Activated CD4-positive, alpha-beta T cell treated with anti-CD3 and anti-CD28 coated beads for 24 hours (primary cell): ENCODE measurements at places on chromosomes 2 and 18.

DNA sequence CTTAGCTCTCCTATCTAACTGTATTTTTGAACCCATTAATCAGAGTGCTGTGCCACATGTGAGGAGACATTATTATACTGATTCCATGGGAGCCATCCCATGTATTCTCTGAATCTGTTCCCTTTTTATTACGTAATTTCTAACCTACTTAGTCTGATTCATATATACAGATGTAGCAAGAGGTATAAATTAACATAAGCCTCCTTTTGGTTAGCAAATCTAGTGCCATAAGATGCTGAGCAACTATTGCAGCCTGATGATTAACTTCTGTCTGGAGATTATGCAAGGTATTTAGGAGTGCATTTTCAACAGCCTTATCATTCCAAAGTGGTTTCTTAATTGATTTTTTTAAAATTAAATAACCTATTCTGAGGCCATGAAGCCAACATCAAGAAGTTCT lies 114.1 kb upstream of the MSH2 start:
- no peak for DNase-seq

GRCh38 chr2:241906826-241907570 lies 37.5 kb downstream of the RTP5 start:
- DNase-seq, result no peak

DNA sequence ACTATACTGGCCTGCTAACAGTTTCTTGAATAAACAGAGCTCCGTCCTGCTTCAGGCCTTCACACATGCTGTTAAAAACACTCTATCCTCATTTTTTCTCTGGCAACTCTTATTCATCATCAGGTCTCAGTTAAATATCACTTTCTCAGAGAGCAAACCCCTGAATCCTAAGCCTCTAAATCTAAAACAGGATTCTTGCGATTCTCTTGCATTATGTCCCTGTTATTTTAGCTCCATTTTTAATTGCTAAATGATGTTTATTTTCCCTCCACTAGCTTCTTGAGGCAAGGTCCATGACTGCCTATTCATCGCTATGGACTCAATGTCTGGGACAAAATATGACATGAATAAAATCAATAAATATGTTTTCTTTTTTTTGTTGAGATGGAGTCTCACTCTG lies 190.7 kb upstream of the SMAD7 start:
- no peak for DNase-seq

DNA sequence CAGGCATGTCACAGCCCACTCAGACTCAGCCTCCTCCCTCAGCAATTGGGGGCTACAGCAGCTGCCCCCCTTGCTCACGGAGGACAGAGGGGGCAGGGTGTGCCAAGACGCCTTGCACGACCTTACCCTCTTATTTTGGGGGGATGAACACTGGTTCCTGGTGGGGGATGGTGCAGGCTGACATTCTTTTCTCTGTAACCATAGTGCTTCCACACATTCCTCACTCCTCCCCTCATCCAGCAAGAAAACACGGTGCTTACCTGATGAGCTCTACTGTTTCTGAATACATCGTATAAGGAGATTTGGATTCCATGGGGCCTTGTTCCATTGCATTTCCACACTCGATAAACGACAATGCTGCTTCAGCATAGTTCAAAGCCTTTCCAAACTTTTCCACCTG lies 75.4 kb upstream of the REV1 start:
- no peak for DNase-seq

GRCh38 chr18:78247615-78248289 lies 731.9 kb upstream of the SALL3 start:
- DNase-seq, result no peak

DNA sequence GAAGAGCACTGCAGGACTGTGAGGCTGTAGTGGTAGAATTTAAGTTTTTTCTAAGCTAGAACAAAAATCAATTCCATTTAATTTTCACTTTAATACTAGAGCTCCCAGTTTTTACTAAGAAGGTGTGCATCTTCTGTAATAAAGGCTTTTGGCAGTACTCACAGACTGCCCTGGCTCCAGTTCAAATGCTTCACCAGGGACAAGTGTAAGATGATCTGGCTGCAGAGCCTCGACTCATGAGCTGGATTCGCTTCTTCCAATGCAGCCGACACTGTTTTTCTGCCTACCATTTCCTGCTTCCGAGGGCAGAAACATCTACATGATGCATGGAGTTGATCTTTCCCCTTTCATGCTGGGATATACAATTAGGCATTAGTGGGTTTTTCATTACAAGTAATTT lies 87.0 kb downstream of the FARSB start:
- no peak for DNase-seq

DNA sequence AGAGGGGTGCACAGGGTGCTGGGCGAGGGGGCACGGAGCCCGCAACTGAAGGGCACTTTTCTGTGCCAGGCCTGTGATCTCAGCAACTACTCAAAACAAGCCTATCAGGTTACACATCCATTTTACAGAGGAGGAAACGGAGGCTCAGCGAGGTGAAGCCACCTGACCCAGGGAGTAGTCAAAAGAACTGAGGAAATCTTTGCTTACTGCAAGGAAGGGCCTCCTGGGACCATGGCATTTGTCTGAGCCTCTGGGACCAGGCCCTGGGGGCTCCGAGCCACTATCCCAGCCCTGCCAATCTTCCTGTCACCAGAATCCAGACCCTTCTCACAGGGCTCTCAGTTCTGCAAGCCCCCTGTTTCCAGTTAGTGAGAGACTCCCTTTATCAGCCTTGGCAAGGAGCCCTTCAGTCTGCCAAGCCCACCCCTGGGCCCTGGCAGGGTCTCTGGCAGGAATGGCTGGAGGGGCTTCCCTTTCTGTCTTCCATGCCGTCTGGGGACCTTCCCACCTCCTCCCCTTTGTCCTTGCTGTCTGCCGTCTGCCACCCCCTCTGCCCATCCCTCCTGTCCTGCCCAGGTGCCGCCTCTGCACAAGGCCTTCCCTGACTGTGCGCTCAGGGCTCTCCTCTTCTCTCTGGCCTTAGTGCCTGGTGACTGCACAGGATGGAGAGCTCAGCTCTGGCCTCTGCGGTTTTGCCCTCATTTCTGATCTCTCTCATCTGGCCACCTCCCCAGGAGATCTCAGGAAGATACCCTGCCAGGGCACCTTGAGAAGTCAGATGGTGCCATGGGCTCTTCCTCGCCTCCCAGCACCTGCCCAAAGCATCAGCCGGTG lies 194.7 kb upstream of the GLI2 start:
- no peak for DNase-seq

DNA sequence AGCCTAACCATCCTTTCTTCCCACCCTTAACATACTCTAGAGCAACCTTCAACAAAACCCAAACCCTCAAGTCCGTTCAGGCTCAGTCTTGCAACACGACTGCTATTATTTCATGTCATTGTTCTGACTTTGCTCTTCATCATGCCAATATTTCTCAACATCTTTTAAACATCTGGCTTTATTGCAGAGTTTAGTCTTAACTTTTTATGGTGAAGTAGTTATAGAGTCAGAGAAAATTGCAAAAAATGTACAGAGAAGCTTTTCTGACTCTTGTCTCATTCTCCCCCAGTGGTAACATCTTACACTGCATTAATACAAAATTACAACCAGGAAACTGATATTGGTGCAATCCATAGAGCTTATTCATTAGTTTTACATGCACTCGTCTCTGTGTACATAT lies 3.9 kb downstream of the MARCO start:
- DNase-seq, result no peak

- DNase-seq, result no peak
Observed at GRCh38 chr2:76281156-76281841, 570.6 kb upstream of the GCFC2 start.

GRCh38 chr2:145086910-145087309 lies 567.0 kb upstream of the ZEB2 start:
- DNase-seq, result no peak

- DNase-seq, result no peak
Observed at GRCh38 chr2:159228081-159228581, 58.4 kb downstream of the WDSUB1 start.

- DNase-seq, result no peak
Observed at GRCh38 chr2:149827585-149828126, 240.1 kb upstream of the MMADHC start.

GRCh38 chr18:46591783-46592391 lies 65.1 kb downstream of the LOXHD1 start:
- DNase-seq, result no peak

- no peak for DNase-seq
Observed at GRCh38 chr18:9433671-9434121, 41.6 kb upstream of the RALBP1 start.

GRCh38 chr2:32932825-32933755 lies 13.7 kb upstream of the LTBP1 start:
- no peak for DNase-seq

DNA sequence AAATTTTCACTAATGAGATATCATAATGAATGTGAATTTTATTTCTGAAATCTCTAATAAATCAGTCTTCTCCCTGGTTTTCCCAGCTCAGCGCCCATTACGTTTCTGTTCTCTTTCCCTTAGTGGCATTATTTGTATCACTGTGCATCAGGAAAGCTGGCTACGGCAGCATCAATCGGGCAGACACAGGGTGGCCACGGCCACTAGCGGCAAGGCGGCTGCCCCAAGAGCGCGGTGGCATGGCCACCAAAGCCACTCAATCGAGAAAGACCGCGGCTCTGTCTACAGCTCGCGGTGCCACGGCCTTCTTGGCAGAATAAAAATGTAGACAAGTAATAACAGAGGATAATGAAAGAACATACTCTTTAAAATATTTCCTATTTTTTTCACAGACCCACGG lies 168.0 kb downstream of the RPIA start:
- no peak for DNase-seq

DNA sequence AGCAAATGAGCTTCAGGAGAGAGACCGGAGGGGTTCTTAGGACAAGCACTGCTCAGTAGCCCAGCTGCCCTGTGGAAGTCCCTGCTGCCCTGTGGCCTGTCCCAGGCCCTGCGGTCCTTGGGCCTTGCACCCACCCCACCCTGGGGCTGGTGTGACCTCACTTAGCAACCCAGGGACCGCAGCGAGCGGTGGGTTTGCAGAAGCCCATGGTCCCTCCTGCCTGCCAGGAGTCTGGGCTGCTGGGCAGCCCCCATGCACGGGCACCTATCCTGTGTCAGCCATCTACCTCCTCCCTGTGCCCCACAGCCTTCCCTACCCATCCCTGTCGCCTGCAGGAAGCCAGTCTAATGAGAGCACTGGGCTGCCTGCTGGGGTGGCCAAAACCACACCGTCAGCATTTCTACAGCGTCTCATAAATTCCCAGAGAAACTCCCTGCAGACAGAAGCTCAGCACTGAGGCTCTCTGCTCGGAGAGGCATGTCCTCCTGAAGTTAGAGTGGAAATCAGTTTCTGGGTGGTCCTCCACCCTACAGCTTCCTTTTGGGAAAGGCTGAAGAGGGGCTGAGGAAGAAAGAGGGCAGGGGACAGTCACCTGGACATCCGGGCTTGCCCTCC lies 231.1 kb upstream of the HS6ST1 start:
- no peak for DNase-seq

DNA sequence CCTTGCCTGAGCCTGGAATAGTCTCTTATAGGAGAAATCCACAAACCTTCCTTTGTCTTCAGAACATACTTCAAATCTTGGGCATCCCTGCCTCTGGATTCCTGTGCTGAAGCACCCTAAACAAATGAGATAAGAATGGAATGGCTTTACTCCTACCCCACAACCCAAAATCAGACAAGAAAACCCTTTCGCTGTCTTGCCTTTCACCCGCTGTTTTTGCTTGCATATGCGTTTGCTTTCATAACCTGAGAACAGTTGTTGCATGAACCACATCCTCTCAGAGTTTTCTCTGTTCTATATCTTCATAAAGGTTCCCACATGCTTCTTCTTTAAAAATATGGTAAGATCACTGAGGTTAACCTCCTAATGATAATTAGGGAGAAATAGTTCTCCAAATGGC lies 132.1 kb upstream of the MAP3K20 start:
- DNase-seq, result no peak

DNA sequence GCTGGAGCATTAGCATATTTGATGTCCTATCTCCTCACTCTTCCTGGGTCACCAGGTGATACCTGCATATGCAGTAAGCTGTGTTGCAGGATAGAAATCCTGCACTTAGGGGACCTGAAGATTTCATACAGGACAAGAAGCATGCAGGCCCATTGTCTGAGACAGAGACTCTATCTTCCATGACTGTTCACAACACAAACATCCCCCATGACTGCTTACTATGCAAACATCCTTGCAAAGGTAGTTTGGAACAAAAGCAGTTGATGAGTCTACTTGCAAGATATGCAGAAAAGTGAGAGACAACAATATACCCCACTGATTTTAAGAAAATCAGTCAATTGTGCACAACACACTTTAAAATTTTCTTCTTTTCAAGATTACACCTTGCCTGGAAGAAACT lies 108.6 kb upstream of the ZEB2 start:
- no peak for DNase-seq

GRCh38 chr2:127405255-127405610 lies 13.0 kb upstream of the PROC start:
- no peak for DNase-seq

- no peak for DNase-seq
Observed at GRCh38 chr18:45222180-45222579, 393.1 kb upstream of the SLC14A2 start.

GRCh38 chr2:197538412-197538811 lies 22.5 kb downstream of the MOB4 start:
- no peak for DNase-seq

DNA sequence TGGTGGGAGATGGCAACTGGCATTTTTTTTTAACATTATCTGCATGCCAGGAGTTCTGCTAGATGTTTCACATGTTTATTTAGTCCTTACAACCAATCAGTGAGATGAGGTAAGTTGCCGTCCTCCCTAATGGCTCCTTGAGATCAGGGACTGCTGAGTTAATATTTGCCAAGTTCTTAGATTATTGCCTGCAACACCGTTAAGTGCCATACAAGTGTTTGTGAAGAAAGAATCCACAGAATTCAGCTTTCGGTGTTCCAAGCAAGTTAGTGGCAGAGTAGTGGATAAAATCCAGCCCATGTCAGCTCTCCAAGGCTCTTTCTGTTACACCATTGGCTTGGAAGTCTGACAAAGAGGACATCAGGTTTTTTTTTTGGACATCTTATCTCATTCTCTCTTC lies 95.9 kb downstream of the C1QL2 start:
- DNase-seq, result no peak

DNA sequence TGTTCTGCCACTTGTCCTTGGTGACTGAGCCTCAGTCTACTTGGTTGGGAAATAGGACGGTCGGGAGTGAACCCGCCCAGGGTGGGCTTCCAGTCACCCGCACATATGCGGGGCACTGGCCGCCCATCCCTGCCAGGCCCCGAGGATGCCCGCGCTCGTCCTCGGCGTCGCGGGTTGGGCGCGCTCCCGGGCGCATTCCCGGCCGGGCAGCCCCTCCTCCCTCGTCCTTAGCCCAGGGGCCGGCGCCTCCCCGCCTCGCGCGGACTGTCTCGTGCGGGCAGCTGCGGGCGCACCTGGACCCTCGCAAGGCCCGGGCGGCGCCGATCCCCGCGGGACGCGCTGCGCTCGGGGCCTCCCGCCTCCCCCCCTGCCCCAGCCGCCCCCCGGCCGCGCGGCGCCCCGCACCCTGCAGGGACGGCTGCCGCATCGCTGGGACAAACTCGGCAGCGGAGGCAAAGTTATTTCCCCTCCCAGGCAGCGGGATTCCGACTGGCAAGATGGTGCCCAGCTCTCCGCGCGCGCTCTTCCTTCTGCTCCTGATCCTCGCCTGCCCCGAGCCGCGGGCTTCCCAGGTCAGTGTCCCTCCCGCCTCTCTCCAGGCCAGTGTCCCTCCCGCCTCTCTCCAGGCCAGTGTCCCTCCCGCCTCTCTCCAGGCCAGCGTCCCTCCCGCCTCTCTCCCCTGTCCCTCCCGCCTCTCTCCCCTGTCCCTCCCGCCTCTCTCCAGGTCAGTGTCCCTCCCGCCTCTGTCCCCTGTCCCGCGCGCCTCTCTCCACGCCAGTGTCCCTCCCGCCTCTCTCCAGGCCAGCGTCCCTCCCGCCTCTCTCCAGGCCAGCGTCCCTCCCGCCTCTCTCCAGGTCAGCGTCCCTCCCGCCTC lies at the start of gene FBLN7:
Gene FBLN7 (plus strand): TSS at position 227 of the 874 bp plus-strand sequence. CDS start 271 bp downstream, at position 498.
- DNase-seq, result no peak

- no peak for DNase-seq
Observed at GRCh38 chr2:51329512-51329911, 297.6 kb upstream of the NRXN1 start.
